ENCODE measurements at places on chromosomes 7 and 10.

DNA sequence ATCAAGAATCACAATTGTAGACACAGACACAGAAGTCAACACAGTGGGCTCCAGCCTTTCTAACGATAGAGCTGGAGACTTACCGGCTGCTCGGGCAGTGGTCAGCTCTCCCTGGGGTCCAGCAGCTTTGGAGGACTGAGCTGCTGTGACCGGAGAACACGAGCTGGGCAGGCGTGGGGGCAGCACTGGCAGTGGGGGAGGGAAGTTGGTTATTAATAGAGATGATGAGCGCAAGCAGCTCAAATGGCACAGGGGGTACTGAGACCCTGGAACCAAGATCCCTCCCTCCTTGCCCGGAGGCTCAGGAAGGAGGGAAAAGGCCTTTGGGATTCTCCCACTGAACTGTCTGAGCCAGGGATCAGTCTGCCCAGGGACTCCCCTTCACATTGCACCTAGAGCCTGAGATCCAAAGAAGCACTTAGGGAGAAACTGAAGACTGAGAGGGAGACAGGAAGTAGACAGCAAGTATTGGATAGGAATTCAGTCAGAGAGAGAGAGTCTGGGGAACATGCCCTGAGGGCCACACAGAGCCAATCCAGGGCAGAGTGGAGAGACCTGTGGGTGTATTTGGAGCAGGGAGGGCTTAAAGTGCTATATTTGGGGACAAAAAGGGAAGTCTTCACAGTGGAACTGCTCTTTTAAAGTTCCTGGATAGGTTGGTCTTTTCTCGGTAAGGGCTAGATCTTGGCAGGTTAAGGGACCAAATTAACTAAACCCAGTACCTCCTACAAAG is at the start of gene MYOZ1:
TSS of gene MYOZ1 (minus strand) at position 147 of the 733 bp plus-strand sequence. CDS start 1,457 bp downstream, outside the sequence.
- DNase-seq = peak; percentile 46

DNA sequence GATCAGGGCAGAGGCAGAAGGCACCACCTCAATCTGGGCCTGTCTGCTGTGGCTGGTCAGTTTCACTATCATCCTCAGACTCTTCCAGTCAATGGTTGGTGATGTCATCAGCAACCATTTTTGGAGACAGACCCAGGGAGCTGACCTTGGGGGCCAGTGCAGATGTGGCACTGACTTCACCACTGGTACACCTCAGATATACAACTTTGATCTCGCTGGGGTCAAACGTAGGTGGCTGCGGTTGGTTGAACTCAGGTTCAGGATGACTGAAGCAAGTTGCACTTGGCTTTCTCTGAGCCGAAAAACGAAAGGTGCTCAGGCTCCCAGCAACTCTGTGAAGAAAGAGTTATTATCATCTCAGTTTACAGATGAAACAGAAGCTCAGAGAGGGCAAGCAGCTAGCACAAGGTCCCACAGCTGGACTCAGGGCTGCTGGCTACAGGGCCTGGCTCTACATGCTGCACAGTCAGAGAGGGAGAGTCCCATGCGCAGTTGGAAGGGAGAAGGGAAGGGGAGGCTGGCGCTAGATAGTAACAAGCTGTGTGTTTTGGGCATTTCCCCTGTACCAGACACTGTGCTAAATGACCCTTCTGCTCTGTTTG is 27.2 kb downstream of the ANKRD16 start:
- DNase-seq = no peak

DNA sequence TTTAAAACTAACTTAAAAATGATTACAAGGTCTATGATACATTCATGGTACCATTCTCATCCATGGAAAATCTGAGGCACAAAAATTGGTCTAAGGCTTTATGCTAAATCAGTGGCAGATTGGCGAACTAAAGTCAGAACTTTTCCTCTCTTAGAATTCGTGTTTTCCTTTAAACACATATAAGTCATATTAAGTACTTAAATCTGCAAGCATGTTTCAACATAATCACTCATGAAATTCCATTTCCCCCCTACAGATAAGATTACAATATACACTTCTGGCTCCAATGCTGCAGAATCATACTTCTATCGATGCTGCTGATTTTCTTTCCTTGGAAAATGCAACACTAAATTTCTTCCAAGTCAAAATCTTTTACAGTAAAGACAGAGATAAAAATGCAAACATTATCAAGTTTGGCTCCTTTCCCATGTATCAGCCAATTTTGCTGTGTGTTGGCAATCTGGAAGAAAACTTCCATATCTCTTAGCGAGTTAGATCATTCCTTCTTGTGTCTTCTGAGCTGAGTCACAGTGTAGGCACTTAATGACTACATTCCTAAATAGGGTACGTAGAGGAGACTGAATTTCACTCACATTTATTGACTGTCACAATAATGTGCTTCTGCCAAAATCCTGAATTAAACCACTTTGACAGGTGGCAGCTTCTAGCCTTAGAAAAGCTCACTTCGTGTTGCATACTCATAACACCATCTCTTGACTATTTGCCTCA is 76.4 kb upstream of the LRRC17 start:
- no peak for DNase-seq

DNA sequence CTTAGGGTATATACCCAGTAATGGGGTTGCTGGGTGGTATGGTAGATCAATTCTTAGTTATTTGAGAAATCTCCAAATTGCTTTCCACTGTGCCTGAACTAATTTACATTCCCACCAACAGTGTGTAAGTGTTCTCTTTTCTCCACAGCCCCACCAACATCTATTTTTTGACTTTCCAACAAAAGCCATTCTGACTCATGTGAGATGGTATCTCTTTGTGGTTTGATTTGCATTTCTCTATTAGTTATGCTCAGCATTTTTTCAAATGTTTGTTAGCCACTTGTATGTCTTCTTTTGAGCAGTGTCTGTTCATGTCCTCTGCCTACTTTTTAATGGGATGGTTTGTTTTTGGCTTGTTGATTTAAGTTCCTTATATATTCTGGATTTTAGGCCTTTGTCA is 66.4 kb downstream of the MGAM2 start:
- peak; percentile 48 for DNase-seq

GRCh38 chr7:92916770-92917224 is 80.4 kb upstream of the CDK6 start:
- no peak for DNase-seq

- no peak for DNase-seq
Measured at GRCh38 chr7:7924303-7924702, 44.3 kb upstream of the GLCCI1 start.

GRCh38 chr10:80206277-80206655 is 929 bp upstream of the ANXA11 start:
- no peak for DNase-seq

DNA sequence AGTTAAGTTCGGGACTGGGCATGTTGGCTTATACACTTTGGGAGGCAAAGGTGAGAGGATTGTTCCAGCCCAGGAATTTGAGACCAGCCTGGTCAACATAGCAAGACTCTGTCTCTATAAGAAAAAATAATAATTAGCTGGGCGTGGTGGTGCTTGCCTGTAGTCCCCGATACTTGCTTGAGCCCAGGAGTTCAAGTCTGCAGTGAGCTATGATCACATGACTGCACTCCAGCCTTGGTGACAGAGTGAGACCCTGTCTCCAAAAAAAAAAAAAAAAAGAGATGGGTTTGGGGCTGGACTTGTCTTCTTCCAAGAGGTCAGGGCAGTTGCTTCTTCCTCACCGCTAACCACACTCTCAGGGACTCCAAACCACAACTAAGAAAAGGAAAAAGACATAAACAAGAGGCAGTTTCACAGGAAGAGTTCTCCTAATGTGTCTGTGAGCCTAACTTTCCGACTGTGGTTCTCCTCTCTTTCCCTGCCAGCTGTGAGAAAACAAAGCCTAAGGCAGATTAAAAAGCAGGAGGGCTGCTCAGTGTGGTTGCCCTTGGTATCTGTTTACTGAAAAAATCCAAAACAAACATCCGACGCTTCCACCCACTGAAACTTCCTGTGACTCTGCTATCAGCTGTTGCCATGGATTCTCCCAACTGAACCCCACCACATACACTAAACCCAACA is 2.4 kb upstream of the SERPINE1 start:
- peak; percentile 89 for DNase-seq

DNA sequence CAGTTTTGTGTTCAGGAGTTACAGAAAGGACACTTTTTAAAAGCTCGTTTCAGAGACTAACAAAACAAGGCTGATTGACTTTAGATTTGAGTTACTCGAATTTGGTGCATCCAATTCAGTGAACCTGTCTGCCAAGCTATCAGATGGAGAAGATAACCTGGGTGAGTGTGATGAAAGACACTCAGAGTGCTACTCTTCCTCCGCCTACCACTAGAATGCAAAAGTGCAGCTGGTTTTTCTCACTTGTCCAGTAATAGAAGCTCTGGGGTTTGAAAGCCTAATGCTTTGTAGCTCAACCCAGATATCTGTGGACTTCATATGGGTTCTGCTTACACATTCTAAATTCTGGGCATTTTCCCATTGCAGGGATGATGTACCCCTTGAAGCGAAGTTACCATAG is 82.8 kb upstream of the NPY start:
- no peak for DNase-seq

GRCh38 chr10:117350909-117351308 is 24.3 kb downstream of the PDZD8 start:
- DNase-seq = no peak

DNA sequence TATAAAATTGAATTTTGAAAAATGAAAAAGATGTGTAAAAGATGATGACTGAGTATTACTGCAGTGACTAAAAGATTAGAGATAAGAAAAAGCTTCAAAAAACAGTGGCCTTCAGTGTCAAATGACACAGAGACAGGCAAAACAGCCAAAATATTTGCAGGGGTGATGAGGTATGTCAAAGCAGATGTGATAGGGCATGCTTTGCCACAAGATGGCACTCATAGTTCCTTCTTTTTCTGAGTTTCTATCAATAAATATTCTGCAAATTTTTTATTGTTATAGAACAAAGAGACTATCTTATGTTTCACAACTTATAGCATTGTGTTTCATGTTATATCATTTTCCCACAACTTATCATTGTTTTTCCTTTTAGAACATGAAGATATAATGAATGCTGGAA is 344.1 kb upstream of the HPS1 start:
- DNase-seq = peak; percentile 34

- no peak for DNase-seq
Measured at GRCh38 chr10:82318534-82318933, 443.5 kb downstream of the NRG3 start.

- DNase-seq = peak; percentile 9
Measured at GRCh38 chr7:13276977-13277376, 589.5 kb downstream of the ARL4A start.

DNA sequence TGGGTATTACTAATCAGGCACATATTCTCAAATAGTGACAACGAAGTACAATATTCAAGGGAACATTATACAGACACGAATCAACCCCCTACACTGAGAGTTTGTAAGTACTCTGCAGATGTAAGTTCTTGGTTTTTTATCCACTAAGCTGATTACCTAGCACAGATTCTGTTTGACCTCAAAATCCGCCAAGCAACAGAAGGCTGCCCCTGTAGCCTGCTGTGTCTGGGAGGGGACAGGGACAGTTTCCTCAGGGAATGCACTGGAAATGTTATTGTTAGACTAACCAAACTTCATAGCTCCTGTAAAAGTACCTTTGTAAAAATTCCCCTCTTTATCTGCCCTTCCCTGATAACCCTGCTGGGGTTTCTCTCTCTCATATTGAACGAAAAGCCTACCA is 45.2 kb upstream of the ZRANB1 start:
- DNase-seq = no peak

DNA sequence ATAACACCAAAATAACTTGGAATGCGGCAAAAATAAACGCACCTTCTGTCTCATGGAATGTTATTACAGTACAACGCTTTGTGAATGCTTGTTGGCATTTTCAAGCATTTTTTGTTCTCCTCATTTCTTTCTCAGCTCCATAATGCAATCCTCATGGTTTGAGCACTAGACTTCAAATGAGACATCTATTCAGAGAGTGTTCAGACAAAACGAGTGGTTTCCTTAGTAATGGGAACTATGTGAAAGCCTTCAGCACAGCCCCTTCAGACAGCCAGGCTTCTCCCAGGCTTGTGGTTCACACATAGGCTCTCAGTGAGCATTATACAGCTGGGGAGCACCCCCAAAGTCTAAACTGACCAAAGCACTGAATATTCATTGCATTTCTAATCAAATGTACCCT is 8.6 kb upstream of the LRRN3 start:
- no peak for DNase-seq

DNA sequence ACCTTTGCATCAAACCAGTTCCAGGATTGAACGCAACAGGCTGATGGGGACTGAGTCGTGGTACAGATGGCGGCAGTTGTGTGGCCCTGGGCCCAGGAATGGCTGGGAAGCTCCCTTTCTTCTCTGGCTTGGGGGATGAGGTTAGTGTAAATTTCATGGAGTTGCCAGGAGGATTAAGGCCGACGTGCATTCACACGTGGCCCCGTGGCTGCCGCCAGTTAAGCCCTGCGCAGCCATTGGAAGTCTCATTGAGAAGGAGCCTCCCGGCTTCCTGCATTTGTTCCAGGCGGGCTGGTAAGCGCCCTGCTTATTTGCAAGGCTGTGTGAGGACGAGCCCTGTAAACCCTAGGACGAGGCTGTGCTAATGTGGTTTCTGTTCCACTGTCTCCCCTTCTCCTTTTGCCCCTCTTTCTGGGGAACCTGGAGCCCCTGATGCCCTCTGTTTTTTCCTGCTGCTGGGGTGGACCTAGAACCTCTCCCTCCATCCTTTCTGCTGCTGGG is 174.7 kb upstream of the TNRC18 start:
- DNase-seq = peak; percentile 64

GRCh38 chr7:152911226-152911560 is 151.6 kb downstream of the ACTR3B start:
- no peak for DNase-seq

GRCh38 chr7:39321909-39322498 is 244.2 kb upstream of the YAE1 start:
- DNase-seq = no peak

- no peak for DNase-seq
Measured at GRCh38 chr10:36091007-36091406, 448.9 kb upstream of the FZD8 start.

DNA sequence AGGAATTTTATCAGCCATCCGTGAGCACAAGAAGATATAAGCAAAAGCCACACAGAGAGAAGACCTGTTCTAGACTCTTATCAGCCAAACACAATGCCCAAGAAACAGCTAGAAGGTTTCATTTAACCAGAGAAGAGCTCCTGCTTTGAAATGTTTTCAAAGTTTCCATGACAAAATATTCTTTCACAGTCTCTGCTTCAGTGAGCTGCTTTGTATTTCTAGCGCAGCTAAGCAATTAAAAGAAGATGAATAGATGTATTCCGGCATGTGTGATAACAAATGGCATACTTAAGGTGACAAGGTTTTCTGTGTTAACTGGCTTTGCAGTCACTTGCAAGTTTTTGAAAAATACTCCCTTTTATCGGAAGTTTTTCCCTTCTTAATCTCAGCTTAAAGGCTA is 78.9 kb upstream of the NXPH1 start:
- no peak for DNase-seq

- no peak for DNase-seq
Measured at GRCh38 chr7:98286701-98287485, 5.4 kb downstream of the BRI3 start.
